Thoracic aorta (tissue), 2 donors: ENCODE measurements at places on chromosomes 4 and X.
A peak's percentile ranks its signal among the peaks of the same experiment; 100 is the strongest.

GRCh38 chr4:82519776-82520175, 42.0 kb downstream of the TMEM150C start:
- no peak for DNase-seq

DNA sequence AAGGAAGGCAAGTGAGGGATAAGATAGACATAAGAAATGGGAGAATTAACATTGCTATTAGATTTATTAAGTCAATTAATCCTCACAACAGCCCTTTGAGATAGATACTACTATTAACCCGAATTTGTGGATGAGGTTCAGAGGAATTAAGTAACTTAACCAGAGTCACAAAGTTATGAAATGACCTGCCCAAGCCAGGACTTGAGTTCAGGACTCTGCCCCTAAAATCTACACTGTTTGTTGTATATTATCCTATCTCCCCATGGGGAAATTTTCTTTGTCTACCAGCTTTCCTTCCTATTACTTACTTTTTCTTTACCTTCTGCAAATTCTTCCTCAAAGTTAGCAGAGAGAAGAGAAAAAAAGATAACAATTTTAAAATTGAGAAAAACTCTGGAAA, 33.4 kb upstream of the UBQLN2 start:
- DNase-seq, result no peak

DNA sequence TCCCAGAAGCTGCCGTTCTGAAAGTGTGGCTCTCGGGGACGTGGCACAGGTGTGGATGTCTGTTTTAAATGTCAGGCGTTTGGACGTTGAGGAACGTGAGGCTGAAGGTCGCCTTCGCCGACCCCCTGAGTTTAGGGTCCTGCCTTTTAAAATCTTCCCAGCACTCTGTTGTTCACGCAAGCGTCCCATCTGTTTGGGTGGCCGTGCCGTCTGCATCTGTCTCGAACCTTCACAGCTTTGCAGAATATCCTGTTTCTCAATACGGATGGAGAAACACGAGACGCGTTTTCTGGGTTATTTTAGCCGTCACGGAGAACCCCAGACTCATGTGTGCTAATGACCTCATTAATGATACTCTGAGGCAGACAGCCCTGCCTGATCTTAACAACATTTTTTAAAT, 31.5 kb downstream of the SHOX start:
- DNase-seq, result no peak

DNA sequence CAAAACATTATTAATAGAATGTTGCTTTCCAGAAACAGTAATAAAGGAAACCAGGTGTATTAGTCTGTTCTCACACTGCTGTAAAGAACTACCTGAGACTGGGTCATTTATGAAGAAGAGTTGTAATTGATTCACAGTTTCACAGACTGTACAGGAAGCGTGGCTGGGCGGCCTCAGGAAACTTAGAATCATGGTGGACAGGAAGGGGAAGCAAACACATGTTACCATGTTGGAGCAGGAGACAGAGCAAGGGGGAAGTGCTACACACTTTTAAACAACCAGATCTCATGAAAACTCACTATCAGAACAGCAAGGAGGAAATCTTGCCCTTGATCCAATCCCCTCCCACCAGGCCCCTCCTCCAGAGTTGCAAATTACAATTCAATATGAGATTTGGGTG, 815.8 kb downstream of the TRIML1 start:
- DNase-seq, result no peak

DNA sequence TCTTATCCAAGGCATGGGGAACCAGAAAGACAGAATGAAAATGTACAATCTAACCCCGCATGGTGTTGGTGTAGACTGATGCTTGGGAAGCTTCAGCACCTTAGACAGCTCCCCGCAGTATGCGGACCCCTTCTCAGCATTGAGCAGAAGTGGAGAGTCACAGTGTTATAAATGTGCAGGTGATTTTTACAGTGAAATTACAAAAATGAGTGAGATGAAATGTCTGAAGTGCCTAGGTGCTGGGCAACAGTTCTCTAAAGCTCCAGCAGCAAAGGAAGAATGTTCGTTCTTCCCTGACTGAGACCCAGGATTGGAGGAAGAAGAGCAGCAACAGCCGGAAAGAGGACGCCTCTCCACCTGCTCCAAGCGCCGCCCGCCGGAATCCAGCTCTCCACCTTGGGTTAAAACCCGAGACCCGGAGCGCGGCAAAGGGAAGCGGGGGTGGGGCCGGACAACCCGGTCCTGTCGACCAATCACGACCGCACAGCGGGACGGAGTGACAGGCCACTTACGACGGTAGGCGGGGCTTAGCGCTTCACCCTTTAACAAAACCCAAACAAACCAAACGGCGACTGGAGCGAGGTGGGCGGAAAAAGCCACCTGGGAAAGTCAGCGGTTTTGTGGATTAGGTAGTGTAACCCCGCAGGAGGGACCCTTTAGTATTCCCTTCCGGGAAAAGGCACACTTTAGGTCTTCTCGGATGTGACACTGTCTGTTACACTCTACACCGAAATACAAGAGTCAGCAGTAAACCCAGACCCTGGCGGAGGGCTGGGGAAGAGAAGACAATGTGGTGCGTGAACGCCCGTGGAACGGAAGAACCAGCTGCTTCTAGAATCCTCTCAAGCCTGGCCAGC, at the start of gene GLRA3:
TSS of gene GLRA3 (minus strand) at position 403 of the 857 bp plus-strand sequence. CDS start 436 bp downstream, outside the sequence.
- no peak for DNase-seq

- no peak for DNase-seq
Measured at GRCh38 chr4:17030543-17030942, 132.1 kb upstream of the LDB2 start.

DNA sequence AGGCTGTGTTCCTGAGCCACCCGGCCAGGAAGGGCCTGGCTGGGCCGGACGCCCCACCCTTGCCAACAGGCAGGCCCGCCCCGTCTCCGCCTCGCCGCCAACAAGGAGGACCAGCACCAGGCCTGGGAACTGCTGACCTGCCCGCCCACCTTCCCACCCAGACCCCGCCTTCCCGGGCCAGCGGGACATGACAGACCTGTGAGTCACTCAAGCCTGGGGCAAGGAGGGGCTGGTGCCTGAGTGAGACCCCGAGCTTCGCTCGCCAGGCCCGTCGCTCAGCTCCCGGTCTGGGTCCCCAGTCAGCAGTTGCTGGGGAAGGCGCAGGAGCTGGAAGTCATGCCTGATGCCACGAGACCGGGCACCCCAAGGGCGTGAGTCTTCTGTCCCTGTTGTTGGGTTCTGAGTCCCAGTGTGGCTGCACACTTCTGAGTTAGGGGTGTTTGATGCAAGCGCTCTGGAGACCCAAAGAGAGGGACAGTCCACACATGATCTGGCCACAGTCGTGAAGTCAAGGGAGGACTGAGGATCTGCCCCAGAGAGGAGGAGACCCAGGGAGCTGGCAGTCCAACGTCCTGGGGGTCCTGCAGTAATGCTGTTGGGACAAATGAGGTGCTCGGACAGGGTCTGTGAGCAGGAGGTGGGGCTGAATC, at the start of gene DNASE1L1:
TSS of gene DNASE1L1 (minus strand) at position 33 of the 650 bp plus-strand sequence. CDS start 3,686 bp downstream, outside the sequence.
- peak; percentile 73 for DNase-seq

- DNase-seq, result no peak
Measured at GRCh38 chr4:174553828-174554227, 31.5 kb upstream of the HPGD start.

DNA sequence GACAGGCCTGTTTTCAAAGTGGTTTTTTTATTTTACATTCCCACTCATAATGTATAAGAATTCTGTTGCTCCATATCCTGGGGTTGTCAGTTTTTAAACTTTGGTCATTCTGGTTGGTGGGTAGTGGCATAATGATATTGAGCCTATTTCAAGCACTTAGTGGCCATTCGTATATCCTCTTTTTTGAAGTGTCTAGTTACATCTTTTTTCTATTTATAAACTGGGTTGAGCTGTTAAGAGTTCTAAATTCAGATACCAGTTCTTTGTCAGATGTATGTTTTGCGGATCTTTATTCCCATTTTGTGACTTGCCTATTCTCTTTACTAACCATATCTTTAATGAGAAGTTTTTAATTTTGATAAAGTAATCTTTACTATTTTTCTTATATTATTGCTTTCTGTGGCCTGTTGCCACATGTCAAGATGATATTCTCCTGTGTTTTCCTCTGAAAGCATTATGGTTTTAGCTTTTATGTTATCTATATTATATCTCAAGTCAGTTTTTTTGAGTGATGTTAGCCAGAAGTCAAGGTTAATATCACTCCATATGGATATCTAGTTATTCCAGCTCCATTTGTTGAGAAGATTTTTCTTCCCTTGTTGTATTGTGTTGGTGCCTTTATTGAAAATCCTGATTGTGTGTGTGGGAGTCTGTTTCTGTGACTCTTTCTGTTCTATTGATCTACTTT, 110.9 kb downstream of the FHIP1A start:
- no peak for DNase-seq

DNA sequence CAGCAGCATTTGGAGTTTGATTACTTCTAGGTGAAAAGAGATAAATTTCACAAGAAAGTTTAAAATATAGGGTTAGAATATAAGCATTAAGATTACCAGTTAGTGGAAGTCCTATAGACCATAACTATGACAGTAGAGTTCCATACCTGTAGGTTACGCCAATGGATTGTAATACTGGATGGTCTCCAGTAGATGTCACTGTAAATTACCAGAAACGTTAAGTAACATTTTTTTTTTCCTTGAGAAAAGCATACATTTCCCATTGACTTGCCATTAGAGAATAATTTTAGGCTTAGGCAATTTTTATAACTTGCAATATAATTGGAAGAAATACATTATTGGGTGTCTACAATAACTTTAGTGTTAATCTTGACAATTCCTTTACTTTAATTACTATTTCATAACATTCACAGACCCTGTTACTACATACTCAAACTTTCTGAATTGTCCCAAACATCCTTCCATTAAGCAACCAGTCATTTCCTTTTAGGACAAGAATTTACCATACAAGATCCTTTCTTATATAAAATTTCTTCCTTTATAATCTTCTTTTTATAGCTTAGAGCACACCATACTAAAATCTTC, 304.1 kb upstream of the TECRL start:
- no peak for DNase-seq

- DNase-seq, result peak; percentile 60
Measured at GRCh38 chr4:145679520-145679919, 426 bp upstream of the C4orf51 start.

DNA sequence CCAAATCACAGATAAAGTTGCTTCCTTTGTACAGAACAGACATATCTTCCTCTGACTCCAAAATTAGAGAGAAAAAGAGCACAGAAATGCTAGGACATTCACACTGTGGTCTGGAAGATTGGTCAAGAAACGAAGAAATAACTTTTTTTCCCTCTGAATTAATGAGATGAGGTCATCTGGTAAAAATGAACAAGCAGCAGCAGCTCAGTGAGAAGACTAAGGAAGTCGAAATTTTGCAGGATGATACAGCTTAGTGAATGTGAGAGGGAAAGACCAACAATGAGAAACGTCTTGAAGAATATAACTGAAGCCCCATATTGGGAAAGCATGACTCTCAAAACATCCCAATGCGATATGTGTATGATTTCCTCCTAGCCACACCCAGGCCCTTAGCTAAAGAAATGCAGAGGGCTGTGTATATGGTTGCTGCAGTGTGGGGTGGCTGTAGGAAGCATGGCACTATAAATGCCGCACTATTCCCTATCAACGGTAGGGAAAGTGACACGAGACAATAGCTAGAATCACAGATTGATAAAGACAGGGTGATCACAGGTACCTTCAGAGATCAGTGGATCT, 208.6 kb downstream of the VEGFC start:
- no peak for DNase-seq

GRCh38 chrX:150683536-150684146, 9.6 kb upstream of the MTMR1 start:
- no peak for DNase-seq

DNA sequence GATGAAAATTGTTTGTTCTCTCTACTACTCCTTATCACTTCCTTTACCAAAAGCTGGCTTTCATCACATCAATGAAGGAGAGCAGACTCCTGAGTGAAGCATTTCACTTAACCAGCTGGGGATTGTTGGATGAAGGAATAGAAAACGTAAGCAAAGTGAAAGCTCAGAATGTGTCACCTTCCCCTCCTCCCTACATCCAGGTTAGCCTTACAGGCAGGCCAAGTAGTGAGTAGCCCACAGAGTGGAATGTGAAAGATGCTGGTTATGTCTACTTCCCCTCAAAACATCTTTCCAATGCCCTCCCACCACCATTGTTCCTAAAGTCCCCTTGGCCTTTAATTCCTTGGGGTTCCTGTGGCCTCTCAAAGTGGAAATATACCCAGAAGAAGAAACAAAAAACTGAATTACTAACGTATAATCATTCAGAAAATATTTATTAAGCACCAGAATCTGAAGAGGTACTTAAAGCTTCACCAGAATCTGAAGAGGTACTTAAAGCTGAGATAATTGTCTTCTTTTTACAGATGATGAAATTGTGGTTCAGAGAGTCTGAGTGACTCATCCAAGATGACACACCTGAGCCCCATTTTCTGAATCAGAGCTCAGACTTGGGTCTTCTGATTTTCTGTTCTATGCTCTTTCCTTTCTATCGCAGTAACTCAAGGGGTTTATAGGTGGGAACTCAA, 6.5 kb downstream of the P2RY4 start:
- no peak for DNase-seq

DNA sequence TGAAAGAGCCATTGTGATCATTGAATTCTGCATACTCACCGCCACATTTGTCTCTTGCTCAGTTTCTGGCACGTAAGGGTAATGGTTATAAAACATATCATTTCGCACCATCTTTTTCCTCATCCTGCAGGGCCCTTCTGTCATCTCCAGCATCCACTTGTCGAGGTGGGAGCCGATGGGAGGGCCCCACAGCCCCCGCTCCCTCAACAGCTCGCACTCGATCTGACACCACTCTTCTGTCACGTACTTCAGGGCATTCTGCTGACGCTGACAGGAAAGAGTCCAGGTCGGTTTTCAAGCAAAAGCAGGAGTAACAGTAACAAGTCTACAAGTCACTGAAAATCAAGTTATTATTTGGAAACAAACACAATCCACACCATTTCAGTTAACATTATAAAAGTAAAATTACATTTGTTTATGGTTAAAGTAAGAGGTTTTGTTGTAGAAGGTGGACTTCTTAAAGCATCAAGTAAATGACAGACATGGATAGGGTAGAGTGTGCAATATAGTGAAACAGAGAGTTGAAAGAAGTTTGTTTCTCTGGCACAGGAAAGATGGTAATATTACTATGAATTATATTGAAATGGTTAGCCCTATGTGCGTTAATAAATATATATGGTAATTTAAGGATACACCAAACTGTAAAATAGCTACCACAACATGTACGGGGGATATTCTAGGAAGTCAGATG, 150.6 kb downstream of the CDS1 start:
- no peak for DNase-seq

GRCh38 chr4:37780444-37781130, 45.9 kb upstream of the PGM2 start:
- DNase-seq, result no peak

DNA sequence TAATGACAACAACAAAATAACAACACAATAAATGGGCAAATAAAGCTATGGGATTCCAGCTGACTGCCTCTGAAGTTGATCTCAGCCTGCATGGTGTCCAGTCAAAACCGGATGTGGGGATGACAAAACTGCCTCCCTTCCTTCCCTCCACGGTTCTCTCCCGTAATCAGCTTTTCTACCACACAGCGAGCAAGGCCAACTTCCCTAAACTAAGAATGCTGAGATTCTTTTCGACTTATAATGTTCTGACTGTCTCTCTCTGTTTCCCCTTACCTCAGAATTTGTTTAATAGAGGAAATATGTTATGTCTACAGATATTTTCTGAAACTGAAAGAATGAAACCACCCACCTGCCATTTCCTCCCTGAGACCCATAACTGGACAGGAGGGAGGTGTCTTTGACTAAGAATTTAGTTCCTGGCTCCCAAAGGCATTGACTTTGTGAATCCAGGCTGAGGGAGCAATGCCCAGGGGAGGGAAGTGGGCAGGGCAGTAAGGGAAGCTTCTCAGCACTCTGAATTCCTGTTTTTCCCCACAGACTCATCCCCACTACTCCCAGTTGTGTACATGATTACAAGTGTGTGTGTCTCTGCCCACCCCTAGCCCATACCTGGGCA, 1.0 kb upstream of the TLR1 start:
- DNase-seq, result no peak
